ENCODE measurements at places on chromosomes 16 and 17.

GRCh38 chr16:68292425-68292824 lies 18.3 kb downstream of the SLC7A6OS start:
- DNase-seq, result no peak

- DNase-seq, result no peak
Observed at GRCh38 chr17:1005361-1005946, 8.5 kb downstream of the TIMM22 start.

DNA sequence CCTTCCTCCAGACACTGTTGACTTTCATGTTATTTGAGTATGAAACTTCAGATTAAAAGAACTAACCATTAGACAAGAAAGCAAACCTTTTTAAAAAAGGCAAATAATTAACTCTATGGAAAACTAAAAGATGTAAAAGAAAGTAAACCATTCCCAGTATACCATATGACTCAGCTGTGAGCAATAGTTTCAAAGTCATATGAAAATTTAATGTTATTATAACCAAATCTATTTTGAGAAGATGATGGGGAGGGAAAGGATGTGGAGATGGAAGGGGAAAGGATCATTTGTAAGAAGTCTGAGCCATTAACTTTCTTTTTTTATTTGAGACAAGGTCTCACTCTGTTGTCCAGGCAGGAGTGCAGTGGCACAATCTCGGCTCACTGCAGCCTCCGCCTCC lies 131.8 kb downstream of the IRX5 start:
- no peak for DNase-seq

- no peak for DNase-seq
Observed at GRCh38 chr17:5897275-5897911, 172.8 kb upstream of the WSCD1 start.

- no peak for DNase-seq
Observed at GRCh38 chr17:74729368-74729767, 7.7 kb upstream of the RAB37 start.

GRCh38 chr17:73203135-73203787 lies 10.4 kb downstream of the COG1 start:
- DNase-seq, result no peak

DNA sequence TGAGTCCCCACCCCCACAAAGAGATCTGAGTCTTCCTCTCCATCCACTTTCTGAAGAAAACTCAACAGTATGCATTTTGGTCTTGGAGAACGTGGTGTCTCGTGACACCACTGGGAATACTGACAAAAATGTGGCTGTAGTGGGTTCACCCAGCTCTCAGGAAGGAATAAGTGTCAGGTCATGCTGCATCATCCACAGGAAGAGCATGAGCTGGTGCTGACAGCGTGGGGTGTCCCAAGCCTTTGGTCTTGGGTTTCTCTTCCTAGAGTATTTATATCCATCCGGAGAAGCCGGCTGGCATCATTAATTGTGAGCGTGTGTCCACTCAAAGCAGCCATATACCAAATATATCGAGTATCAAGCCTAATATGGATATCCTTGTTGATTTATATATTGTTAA lies 55.9 kb downstream of the C17orf67 start:
- DNase-seq, result no peak

DNA sequence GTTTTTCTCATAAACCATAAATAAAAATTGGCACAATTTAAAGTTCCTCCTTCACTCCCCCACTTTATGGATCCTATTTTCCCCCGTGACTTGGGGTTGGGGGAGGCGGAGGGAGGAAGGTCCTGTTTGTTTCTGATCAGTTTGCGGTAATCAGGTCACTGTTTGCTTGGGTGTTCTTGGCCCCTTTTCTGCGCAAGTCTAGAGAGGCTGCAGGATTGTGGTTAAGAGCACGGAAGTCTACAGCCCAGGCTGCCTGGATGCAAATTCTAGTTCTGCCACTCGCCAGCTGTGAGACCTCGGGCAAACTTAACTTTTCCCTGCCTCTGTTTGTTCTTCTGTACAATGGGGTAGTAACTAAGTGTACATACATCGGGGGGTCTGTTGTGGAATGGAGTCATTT lies 12.1 kb downstream of the ATP2C2 start:
- DNase-seq, result no peak

DNA sequence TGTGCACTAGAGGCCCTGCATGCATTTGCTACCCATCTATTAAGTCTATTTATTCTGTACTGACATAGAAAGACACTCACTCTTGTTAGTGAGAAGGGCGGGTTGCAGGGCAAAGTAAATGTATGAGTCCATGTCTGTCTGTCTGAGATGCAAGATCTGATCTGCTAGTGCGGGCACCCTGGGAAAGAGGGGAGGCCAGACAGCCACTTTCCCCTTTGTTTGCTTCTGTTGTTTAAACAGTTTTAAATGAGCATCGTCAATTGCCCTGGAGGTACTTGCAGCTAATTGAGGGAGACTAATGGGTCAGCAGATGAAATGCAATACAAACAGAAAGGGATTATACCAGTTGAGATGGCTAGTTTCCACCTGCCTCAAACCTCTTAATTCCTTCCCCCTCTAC lies 24.9 kb downstream of the SCNN1G start:
- DNase-seq, result no peak

DNA sequence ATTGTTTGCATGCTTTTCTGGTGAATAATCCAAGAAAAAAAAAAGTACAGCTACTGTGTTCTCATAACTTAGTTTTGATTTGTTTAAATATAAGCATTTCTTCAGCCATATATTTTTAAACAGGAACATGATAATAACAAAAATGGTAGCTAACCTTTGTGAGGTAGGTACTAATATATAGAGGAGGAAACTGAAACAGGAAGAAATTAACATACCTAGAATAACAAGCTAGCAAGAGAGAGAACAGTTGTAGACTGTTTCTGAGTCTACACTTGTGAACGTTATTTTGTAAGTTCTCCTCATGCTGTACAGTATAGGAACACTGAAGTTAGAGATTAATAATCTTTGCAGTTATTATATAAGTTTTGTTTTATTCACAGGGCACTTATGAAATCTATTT lies 49.3 kb downstream of the NSRP1 start:
- no peak for DNase-seq

DNA sequence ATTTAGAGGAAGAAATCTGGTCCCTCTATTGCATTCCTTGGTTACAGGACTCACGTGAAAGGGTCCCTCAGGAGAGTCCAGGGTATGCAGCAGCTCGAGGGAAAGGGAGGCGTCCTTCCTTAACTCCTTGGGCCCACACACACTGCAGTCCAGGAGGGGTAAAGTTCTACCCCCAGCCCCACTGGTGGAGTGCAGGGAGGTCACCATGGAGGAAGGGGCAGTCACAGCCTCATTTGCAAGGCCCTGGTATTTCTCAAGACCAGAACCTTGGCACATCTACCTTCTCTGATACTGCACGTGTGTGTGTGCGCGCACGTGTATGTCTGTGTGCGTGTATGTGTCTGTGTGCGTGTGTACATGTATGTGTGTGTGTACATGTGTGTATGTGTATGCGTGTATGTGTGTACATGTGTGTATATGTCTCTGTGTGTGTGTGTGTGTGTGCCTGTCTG lies 11.1 kb downstream of the HIC1 start:
- DNase-seq, result no peak

GRCh38 chr17:58487589-58488427 lies at the start of gene HSF5:
Gene HSF5 (minus strand): TSS chr17:58488408. CDS start chr17:58488274, 134 bp downstream.
- peak; percentile 63 for DNase-seq

DNA sequence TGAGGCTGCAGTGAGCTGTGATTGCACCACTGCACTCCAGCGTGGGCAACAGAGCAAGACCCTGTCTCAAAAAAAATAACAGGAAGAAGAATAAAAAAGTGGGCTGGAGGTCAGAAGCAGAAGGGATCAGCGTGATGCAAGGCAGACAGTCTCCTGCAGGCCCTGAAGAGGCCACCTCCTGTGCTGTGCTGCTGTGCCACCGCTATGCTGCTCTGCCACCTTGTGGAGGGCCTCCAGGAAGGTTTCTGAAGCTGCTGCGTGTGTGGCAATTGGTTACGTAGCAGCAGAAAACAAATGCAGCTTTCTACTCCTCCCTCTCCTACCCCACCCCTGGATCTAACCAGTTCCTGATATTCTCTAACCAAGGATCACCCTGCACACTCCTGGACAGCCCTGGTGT lies 815.5 kb downstream of the KCNJ18 start:
- DNase-seq, result no peak

- no peak for DNase-seq
Observed at GRCh38 chr16:57539072-57539796, 2.9 kb upstream of the CCDC102A start.

DNA sequence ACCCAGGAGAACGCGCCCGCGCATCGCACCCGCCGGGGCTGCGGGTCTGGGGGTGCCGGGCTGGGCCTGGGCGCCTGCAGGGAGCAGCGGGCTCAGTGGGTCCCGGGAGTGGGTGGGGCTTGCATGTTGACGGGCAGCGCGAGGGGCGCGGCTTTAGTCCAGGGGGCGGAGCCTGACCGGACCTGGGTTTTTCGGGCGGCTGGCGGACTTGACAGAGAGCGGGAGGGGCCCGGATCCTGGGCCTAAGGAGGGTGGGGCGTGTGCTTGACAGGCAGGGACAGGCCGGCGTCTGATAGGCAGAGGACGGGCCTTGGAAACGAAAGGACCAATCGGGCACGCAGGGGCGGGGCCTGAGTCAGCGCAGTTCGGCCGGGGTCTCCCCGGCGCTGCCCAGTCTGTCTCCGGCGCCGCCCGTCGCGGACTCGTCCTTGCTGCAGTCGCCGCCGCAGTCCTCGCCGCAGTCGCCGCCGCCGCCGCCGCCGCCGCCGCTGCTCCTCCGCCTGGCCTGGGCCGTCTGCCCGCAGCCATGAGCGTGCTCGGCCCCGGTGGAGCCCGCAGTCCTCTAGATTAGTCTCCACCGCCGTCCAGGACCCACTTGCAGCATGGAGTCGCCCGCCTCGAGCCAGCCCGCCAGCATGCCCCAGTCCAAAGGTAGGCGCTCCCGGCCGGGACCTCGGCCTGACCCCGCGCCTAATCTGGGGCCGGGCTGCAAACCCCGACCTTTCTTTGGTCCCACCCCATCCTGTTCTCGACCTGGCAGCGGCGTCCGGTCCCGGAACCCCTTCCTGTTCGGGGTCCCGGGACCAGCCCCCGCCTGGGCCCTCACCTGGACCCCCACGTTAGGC lies at the start of gene MAP2K3:
Gene MAP2K3 (plus strand): TSS at position 393 of the 845 bp plus-strand sequence. CDS start 210 bp downstream, at position 603.
- peak; percentile 99 for DNase-seq
